ENCODE measurements at places on chromosomes 2 and 18.

- no peak for DNase-seq
Measured at GRCh38 chr2:142065156-142065555, 65.7 kb downstream of the LRP1B start.

GRCh38 chr2:191521608-191522208 is 156.2 kb upstream of the NABP1 start:
- DNase-seq = no peak

GRCh38 chr18:78981394-78981831 is 1.8 kb downstream of the SALL3 start:
- DNase-seq = no peak

GRCh38 chr2:112304298-112304941 is 29.0 kb downstream of the ZC3H6 start:
- no peak for DNase-seq

DNA sequence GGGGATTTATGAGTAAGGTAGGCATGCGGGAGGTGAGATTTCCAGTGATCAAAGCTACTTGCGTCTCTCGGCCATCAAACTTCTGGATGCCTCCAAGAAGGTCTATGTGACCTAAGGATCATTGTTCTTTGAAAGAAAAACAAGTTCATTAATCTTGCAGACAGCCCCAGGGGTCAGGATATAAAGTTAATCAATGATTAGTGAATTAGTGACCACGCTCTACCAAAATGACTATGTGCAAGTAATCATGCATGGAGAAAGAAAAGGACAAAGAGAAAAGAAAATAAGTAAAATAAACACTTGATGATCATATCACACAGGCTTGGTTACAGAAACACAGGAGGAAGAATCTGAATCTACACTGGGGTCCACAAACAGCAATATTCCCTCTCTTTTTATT is 42.5 kb upstream of the BCL11A start:
- DNase-seq = no peak

GRCh38 chr2:71330585-71331330 is 824 bp upstream of the ZNF638 start:
- DNase-seq = no peak
